ENCODE measurements at places on chromosomes 6 and 20. TPM values are rescaled to one million over a fixed set of nuclear protein-coding genes. Genes with fewer than 3 reads are reported as not detected.

DNA sequence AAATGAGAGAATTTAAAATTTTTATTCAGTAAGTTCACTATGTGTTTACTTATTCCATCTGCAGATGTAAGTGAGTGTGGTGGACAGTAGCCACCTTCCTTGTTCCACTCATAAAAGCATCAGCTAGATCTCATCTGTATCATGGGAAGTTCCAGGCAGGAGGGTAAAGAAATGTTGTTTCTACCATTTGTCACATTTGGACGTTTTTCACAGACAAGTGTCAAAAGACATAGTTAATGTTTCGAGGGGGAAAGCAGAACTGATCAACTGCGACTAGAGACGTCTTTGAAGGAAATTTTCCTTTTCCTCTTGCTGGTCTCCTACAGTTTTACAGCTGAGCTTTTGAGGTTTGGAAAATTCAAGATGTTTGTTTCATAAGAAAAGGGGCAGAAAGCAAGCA lies 55.9 kb upstream of the ISM1 start:
- DNase-seq = no peak

DNA sequence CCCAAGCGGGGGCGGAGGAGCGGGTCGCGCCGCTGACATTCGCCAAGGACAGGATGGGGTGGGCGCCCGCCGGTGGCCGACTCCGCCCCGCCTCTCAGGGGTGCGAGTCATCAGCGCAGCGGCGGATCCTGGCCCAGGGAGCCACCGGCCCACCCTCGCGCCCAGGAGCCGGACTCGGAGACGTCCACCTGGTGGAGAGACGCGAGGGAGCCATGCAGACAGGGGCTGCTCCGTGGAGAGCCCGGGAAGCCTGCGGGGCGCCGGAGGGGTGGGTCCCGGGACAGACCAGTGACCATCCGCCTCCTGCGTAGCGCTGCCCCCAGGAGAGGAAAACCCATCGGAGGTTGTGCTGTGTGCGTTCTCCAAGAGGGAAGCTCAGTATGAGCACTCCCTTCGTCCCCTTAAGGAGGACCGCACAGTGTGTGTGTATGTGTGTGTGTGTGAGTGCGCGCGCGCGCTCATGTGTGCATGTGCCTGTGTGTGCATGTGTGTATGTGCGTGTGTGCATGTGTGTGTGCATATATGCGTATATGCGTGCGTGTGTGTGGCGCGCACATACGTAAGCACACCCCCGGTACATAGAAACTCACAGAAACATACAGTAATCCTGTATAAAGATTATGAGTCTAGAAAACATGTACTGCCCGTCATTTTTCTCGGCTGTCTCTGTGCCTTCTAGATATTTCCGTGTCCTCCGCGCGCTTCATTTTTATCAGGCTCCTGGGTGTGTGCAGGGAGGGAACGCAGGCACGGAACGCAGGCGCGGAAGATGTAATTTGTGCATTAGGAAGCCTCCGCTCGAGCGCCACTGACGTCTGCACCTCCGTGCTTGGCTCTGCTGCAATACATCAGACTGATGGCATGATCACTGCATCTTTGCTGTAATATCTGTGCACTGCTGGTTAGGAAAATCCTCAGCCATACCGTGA lies 158.9 kb downstream of the TBXT start:
- DNase-seq = no peak

- DNase-seq = no peak
Measured at GRCh38 chr6:56486681-56487080, 156.0 kb downstream of the DST start.

- no peak for DNase-seq
Measured at GRCh38 chr6:145865175-145865574, 50.6 kb upstream of the FBXO30 start.

DNA sequence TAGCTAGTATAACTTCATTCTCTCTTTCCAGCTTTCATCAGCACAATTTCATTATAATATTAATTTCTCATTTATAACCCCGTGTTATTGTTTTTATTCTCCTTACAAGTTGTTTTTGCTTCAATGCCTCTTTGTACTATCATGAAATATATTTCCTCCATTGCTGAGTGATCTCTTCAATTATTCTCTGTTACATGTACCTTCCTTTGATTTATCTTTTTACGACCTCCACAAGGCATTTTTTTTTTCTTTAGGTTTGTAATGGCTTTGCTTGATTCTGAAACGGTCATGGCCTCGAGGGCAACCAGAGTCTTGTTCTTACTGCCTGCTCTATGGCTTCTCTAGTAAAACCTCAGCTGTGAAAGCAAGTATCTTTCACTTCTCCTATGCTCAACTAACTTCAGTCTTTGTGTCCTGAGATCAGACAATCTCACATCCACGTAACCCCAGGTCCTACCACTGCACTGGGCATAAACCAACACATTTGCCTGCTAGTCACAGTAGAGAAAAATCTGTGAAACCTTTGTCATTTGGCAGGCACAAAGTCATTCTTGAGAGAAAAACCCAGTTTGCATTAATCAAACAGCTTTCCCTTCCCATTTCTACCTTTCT lies 119.9 kb downstream of the UST start:
- DNase-seq = no peak

NKAIN4 gene
- not detected for total RNA-seq

DNA sequence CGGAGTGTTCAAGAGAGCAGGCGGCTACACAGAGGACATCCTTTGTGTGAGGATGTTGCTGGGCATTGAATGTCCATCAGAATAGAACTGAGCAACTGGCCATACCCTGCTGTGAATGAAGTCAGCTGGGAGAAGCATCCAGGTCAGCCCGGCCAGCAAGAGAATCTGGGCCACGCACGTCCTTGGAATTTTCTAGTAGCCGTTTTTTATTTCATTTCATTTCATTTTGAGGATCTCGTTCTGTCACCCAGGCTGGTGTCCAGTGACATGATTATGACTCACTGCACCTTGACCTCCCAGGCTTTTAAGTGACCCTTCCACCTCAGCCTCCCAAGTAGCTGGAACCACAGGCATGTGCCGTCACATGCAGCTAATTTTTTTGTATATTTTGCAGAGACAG lies 97.9 kb downstream of the SSR1 start:
- DNase-seq = no peak

DNA sequence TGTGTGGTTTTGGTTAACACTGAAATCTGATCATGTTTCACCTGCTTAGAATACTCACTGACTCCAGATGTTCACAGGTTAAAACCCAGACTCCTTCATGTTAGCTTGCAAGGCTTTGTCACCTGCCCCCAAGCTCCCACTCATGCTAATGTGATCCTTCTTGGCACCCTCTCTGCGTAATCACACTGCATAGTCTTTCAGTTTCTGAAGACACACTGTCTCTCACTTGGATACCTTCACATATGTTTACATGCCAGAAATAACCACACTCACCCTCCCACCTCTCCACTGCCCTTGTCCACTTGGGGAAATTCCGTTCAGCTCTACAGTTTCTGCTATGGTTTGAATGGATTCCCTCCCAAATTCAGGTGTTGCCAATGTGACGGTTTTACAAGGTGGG lies 234.7 kb upstream of the SASH1 start:
- no peak for DNase-seq

DNA sequence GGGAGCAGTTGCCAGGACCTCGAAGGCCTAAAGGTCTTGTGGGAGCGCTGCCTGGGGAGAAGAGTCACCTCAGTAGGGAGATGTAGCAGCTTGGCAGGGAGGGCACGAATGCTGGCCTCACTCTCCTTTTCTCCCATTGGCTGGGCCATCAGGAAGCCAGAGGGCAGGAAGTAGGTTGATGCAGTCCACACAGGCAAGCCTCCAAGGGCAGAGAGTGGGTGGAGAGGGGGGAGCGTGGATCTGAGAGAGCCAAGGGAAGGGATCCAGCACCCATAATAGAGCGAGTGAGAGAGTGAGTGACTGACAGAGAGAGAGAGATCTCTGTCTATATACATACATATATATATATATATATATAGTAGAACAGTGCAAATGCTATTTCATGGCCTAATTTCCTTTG lies 215.3 kb upstream of the LRFN2 start:
- no peak for DNase-seq

BMP5 gene
- not detected for total RNA-seq

KCNQ5 gene
- 0.16 TPM for total RNA-seq

GRCh38 chr6:103011605-103012004 lies 1618.1 kb downstream of the GRIK2 start:
- DNase-seq = no peak

- DNase-seq = no peak
Measured at GRCh38 chr20:17171746-17172280, 55.0 kb upstream of the PCSK2 start.

DNA sequence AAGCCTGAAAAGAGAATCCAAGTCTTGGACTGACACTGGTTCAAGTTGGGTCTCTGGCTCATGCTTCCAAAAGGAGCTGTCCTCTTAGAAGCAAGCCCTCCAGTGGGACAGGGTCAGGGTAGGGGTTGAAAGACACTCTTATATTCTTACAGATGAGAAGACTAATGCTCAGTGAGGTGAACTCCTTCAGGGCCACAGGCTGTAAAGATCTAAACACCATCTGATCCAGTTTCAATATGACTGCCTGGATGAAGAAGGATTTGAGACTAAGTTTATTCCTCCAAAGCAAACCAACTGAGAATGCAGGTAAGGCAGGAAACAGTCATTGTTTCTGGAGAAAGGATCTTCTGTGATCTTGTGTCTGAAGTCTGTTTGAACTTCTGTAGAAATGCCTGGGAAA lies 99.0 kb upstream of the TAB2 start:
- no peak for DNase-seq

- DNase-seq = no peak
Measured at GRCh38 chr20:12074111-12074655, 156.5 kb downstream of the BTBD3 start.

OVOL2 gene
- not detected for total RNA-seq

GRCh38 chr6:52953911-52954839 lies 40.9 kb downstream of the GSTA4 start:
- DNase-seq = no peak

DNA sequence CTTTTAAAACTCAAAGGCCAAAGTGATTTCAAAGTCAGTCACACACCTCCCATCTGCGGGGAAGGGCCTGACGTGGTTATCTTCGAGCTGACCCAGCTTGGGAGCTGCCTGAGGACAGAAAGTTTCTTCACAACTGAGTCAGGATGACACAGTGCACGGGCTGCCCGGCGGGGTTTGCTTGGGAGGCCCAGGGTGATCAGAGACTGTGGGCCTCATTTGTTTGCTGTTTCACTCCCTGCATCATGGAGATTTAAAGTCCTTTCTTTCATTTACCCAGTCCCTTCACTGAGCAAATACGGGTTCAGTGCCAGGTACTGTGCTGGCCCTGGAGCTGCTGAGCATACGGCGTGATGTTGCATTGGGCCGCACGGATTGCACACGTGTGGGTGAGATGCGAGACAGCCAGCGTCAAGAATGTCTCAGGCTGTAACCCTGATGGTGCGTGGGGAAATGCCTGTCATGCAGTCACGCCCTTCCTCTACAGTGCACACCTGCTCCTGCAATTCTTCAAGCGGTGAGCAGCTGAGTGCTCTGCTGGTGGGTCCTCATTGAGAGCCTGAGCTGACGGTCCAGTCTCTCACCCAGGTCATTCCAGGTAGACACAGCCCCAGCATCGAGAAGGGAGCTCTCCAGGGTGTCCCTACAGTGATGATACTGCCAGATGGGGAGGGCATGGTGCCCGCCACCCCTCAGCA lies 82.7 kb upstream of the PMEPA1 start:
- DNase-seq = no peak

GRCh38 chr20:59808729-59809381 lies 124.6 kb downstream of the SYCP2 start:
- DNase-seq = no peak

RPS10 gene
- total RNA-seq = 2,828 TPM

DNA sequence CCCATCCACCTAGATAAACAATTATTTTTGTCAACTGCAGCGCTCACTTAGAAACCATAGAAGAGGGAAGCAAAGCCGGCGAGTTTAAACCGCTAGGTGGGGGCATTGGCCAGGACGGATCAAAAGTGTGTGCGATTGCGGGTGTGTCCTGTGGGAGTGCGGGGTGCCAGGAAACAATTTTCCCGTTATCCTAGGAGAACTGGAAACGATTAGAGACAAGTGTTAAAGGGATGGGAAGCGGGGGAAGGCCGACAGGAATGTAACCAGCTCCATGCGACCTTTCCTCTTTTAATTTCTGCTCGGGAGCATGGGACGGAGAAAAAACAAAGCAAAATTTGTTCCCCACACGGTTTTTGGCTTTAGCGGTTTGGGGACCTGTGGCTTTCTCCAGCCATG lies 2.8 kb upstream of the HTR1B start:
- DNase-seq = no peak

ULBP1 gene
- total RNA-seq = 0.37 TPM

GRCh38 chr6:35468181-35468979 lies at the start of gene RPL10A:
Gene RPL10A (plus strand): TSS chr6:35468401. CDS start chr6:35468435, 34 bp downstream.
- peak; percentile 92 for DNase-seq

DNA sequence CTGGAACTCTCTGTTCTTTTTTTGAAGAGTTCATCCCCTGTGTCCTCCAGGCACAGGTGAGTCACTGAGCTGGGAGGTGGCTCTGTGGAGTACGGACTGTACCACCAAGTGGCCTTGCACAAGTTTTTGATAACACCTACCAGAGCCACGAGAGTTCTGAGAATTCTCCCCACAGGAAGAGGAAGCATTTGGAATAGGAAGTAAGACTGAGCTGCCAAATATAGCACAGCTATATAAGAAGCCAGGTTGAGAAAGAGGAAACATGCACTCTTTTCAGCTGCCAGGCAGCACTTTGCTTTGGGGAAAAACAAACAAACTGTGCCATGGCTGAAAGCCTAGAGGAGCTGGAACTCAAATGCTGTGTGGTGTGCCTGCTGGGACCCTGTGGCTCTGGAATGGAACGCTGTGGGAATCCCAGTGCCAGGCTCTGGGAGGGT lies 70.8 kb upstream of the RIPOR2 start:
- DNase-seq = no peak

- no peak for DNase-seq
Measured at GRCh38 chr6:125701354-125701668, 48.1 kb upstream of the HEY2 start.

C6orf118 gene
- total RNA-seq = not detected

GRCh38 chr20:62659488-62660239 lies 17.4 kb downstream of the SLCO4A1 start:
- DNase-seq = no peak

DNA sequence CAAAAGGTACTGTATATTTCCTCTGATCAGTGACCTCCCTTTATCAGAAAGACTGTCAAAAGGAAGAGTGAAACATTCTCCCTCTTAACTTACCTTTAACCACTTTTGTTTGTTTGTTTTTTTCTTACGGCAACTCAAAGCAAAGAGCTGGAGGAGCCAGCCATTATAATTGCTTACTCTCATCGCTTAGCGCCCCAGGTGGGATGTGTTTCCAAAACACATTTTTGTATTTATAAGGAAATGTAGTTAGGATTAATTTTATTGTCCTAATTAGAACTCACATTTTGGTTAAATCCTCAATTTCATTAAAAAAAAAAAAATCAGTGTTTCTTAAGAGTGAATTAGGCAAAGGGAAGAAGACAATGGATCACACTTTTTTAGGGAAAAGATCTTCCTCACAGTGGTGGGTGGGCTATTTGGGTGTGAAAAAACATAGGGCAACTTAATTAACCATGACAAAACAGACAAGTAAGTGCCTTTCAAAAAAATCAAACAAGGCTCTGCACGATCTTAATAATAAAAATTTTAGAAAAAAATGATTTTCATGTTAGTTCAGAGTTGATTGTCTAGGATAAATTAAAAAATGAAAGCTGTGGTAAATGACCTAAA lies 1.2 kb upstream of the PHACTR2 start:
- DNase-seq = no peak

WRNIP1 gene
- total RNA-seq = 31.6 TPM
